ENCODE measurements at places on chromosomes 3 and 15.

- no peak for DNase-seq
These were observed 988.4 kb downstream of the EPHA3 start for GRCh38 chr3:90095811-90096210.

- no peak for DNase-seq
These were observed 4.2 kb downstream of the TP63 start for GRCh38 chr3:189635339-189635738.

DNA sequence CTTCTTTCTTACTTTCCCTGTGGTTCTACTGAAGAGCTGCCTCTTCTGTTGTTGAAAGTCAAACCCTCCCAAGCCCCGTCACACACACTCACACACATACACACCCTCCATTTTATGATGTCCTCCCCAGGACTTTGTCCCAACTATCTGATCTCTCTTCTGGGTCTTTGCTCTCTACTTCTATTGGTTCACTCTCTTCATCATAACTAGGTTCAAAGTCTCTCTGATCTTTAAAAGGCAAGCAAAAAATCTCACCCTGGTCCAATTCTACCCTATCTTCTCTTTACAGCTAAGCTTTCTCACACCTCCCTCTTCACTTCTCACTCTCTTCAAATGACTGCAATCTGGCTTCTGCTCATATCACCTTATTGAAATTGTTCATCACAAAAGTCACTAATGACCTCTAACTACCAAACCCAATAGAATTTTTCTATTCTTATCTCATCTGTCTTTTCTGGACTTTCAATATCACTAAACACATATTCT, 34.8 kb downstream of the LRRFIP2 start:
- DNase-seq: no peak

DNA sequence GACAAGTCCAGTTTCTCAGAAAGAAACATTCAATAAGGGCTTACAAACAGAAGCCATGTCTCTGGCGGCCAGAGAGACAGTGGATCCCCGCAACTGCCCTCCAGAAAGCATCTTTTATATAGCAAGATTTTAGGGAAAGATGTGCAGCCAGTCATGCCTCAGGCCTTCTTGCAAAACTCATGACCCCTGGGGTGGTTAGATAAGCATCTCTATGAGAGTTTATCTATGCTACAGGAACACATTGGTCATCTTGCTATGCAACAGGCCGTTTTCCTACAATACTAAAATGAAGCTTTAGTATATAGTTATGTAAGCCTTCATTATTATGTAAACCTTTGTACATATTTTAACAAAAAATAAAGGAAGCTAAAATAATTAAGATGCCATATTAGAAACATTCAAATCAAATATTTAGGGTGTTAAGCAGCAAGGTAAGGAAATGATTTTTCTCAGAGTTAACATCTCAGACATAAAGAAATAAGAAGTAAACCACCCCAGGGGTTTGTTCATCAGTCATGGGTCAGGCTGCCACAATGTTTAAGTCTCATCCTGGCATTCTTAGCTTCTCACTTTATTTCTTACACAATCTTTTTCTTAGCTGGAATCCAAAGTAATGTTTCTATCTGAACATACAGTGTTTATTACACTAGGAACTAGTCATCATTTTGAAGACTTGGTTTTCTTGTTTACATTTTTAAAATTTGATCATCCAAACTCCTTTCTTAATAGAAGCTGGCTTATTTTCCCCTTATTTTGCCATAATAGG, 6.3 kb upstream of the FSIP1 start:
- DNase-seq: no peak

GRCh38 chr15:40340038-40340739, 550 bp downstream of the CCDC9B start:
- DNase-seq: no peak

GRCh38 chr3:59692117-59692516, 642.3 kb upstream of the CFAP20DC start:
- DNase-seq: no peak

- no peak for DNase-seq
These were observed 61.0 kb downstream of the CHD2 start for GRCh38 chr15:92960996-92961681.

DNA sequence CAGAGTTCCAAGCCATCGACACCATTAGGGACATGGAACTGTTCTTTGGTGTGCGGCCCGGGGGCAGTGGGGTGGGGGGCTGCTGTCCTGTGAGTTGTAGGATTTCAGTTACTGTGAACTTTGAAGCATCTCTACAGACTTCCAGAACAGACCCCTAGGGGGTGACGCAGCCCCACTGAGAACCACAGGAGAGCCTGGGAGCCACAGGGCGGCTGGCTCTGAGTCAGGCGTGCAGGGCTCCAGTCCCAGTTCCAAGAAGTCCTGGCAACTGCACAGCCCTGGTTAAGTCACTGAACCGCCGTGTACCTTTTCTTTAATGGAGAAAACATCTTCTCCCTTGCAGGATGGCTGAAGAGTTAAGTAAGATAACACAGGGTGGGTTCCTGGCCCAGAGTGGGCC, 23.5 kb upstream of the LRTM1 start:
- no peak for DNase-seq

GRCh38 chr3:48088056-48088748, 72.0 kb upstream of the MAP4 start:
- no peak for DNase-seq

GRCh38 chr3:129576514-129577352, 29.7 kb downstream of the PLXND1 start:
- DNase-seq: no peak

DNA sequence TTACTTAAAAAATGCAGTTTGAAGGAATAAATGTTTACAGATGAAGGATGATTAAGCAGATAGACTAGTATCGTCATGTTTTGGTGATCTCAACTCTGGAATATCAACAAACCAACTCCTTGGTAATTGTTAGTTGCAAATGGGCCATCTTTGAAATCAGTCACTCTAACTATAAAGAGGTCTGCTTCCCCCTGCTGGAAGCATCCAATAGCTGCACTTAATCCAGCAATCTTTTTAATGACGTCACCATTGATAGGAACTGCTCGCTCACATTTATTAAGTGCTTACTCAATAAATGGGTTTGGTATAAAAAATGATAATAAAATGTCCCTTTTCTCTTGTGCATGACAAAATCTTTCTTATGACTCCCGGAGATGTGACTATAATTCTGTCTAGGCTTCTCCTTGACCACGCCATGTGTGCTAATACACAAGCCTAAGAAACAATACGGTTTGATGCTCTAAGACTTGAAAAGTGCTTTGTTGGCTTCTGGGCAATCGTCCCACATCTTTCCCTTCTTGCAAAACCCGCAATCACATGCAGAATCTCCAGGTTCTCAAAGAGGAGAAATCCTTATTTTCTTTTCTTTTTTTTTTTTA, 227.6 kb upstream of the POU1F1 start:
- no peak for DNase-seq

DNA sequence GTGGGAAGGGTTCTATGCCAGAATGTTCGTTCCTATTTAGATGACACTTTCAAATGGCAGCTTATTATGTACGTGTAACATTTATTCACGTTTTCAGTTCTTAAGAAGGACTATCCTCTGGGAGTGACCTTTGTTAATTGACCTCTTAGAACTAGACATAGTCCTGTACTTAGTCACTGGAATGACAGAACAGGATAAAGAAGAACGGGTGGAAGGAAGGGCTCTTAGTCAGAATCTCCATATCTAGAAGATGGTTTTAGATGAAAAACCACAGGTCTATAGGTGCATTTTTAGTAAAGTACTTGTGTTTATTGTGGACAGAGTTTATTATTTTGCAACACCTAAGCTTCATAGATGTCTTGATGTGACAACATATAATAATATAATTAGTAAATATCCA, 6.5 kb downstream of the METTL6 start:
- no peak for DNase-seq

GRCh38 chr3:14378415-14378814, 24.0 kb upstream of the SLC6A6 start:
- no peak for DNase-seq

- DNase-seq: no peak
These were observed 27.9 kb downstream of the MCTP2 start for GRCh38 chr15:94259121-94259751.

GRCh38 chr3:94431876-94432570, 369.2 kb downstream of the NSUN3 start:
- DNase-seq: no peak

DNA sequence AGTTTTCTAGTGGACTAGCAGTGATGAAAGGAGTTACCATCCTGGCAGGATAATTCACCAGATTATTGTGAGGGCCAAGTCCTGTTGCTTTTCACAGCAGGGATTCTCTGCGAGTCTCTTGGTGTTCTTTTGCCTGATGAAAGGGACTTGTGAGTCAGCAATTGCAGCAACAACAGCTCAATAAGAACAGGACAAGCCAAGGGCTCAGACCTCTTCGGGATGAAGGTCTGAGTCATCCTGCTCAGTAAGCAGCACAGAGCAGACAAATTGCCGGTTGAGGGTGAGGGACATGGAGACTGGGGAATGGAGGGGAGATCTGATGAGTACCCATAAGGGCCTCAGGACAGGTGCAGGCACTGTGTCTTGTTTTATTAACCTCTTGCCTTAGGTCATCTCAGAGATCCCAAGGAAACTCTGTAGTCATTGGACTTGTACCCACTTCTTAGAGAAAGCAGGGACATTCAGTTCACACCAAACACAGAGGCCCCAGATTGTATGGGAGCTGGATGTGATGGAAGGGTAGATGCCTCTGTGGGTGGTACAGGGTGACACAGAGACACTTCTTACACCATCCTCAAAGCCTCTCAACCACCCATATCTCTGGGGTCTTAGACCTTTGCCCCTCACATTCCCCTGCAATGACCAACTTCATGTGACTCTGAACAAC, 173.8 kb upstream of the TLE3 start:
- no peak for DNase-seq
